Activated T-helper 2 cell treated with anti-CD3 and anti-CD28 coated beads, Interferon-gamma antibody, Interleukin-2, Interleukin-4, amounts not matched to agents 10 μg/mL and 5 μg/mL and 100 μg/mL, durations not matched to agents 14 hours and 24 hours and 36 hours (primary cell): ENCODE measurements at places on chromosomes 3 and 15.

DNA sequence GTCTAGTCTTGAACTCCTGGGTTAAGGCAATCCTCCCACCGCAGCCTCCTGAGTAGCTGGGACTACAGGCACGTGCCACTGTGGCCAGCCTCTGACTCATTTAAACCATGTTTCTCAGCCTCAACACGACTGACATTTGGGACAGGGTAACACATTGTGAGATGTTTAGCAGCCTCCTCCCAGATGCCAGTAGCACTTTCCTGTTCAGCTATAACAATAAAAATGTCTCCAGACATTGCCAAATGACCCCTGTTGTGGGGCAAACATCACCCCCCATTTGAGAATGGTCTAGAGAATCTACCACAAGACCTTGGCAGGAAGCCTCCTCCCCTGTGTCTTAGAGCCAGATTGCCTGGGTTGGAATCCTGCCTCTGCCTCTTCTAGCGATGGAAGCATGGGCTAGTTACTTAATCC is 8.4 kb downstream of the TMEM40 start:
- H3K27me3 ChIP-seq = peaks cover under 1% of the 10 kb centered on the region
- H3K27ac ChIP-seq = no peak overlapping the region
- no peak overlapping the region for H3K4me3 ChIP-seq
- H3K36me3 ChIP-seq = no peaks in the 10 kb centered on the region
- peaks cover 7% of the 10 kb centered on the region for H3K4me1 ChIP-seq

GRCh38 chr3:184643442-184643841 is 68.4 kb downstream of the MAGEF1 start:
- peaks cover 3% of the 10 kb centered on the region for H3K27me3 ChIP-seq
- no peaks in the 10 kb centered on the region for H3K36me3 ChIP-seq
- H3K4me1 ChIP-seq = peaks cover 4% of the 10 kb centered on the region
- H3K27ac ChIP-seq = no peak overlapping the region
- DNase-seq = no peak
- no peak overlapping the region for H3K4me3 ChIP-seq

- H3K27me3 ChIP-seq = peaks cover 4% of the 10 kb centered on the region
- H3K27ac ChIP-seq = no peak overlapping the region
- H3K4me3 ChIP-seq = no peak overlapping the region
- DNase-seq = no peak
Observed at GRCh38 chr15:71800835-71801745, 9.3 kb upstream of the NR2E3 start.

DNA sequence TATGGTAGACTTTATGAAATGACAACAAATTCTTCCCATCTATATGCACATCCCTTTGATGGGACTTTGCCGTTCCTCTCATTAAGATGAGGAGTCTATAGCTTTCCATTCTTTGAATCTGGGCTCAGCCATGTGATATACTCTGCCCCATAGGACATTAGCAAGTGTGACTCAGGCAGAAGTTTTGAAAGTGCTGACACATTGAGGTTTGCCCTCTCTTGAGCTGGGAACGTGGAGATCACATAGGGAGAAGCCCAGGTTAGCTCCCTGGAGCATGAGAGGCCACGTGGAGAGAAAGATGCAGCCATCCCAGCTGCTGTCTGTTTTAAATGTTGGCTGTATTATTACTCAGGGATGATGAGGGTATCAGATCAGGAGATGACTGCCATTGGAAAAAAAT is 67.7 kb upstream of the OXTR start:
- H3K27me3 ChIP-seq = no peaks in the 10 kb centered on the region
- DNase-seq = no peak
- H3K4me1 ChIP-seq = no peaks in the 10 kb centered on the region

DNA sequence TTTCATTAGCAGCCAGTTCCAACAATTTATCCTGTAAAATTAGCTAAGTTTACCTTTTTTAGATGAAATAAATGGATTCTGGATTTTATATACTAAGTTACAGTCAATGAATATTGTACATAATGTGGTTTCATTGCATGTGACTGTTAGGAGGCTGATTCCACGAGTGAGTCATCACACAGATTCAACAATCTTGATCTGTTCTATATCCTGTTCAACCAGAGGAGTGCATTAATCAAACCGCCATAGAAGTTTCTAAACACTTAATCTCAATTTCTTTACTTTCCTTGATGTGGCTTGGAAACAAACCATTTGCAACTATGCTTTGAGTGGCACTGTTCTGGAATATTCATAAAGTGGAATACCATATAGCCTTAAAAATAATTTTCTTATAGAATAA is 15.3 kb downstream of the DNAJC13 start:
- H3K27ac ChIP-seq = no peak overlapping the region
- no peak overlapping the region for H3K4me3 ChIP-seq
- peaks cover 38% of the 10 kb centered on the region for H3K4me1 ChIP-seq
- peaks cover 33% of the 10 kb centered on the region for H3K36me3 ChIP-seq
- no peak for DNase-seq
